ENCODE measurements at places on chromosomes 16 and 17. TPM values are rescaled to one million over a fixed set of nuclear protein-coding genes. Genes with fewer than 3 reads are reported as not detected.

LITAFD gene
- not detected for total RNA-seq

NFATC3 gene
- total RNA-seq: 14.5 TPM

CACNG3 gene
- not detected for total RNA-seq

KPNA2 gene
- 288 TPM for total RNA-seq

CCDC144A gene
- 0.17 TPM for total RNA-seq

PPM1E gene
- total RNA-seq: not detected

VASN gene
- total RNA-seq: 13.6 TPM

PROCA1 gene
- total RNA-seq: 2.6 TPM

ACSM2B gene
- not detected for total RNA-seq

DYNLRB2 gene
- total RNA-seq: 1.8 TPM

PAGR1 gene
- total RNA-seq: 76.7 TPM

RRAD gene
- 1.2 TPM for total RNA-seq

DNA sequence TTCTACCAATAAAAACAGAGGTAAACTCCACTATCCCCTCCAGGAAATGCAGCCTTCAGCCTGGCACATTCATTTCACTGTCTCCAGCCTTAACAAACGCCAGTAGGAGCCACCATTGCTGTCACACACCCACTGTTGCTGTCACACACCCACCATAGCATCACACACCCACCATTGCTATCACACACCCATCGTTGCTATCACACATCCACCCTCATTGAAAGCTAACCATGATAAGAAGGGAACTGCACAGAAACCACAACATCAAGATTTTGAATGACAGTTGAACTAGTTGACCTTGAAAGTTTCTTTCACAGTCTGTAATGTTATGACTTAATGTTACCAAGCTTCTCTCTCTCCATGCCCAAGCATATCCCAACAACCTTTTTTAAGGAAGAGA is 38.1 kb downstream of the SHCBP1 start:
- H3K36me3 ChIP-seq: peaks cover 35% of the 10 kb centered on the region
- H3K4me3 ChIP-seq: no peak overlapping the region
- no peak for DNase-seq
- no peaks in the 10 kb centered on the region for H3K27me3 ChIP-seq
- no peak overlapping the region for H3K27ac ChIP-seq

DNA sequence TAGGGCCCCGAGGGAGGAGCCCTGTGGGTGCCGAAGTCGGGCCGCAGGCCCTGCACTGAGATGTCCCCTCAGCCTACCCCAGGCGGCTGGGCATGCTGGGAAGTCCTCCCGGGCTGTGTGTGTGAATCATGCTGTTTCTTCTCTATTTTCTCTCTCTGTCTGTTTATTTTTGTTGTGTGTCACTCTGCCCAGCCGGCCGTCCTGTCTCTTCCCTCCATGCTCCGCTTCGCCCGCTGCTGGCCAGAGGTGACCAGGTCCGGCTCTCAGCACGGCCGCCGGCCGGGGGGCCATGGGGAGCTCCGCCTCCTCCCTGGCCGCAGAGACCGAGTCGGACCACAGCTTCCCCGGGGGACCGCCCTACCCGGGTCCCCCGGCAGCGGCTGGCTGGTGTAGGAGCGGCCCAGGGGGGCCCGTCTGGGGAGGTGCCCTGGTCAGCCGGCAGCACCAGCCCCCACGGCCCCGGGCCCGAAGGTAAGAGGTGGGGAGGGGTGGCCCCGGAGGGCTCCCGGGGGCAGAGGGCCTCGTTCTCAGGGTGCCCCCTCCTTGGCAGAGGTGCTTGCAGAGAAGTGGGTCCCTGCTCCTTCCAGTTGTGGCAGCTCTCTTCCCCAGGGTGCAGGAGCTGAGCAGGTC is 12.5 kb downstream of the CAPN15 start:
- no peak for DNase-seq
- no peaks in the 10 kb centered on the region for H3K36me3 ChIP-seq
- H3K27ac ChIP-seq: no peak overlapping the region
- H3K4me1 ChIP-seq: peaks cover 12% of the 10 kb centered on the region

GRCh38 chr17:30554839-30555751 is 77.9 kb downstream of the GOSR1 start:
- DNase-seq: peak; percentile 34
- H3K4me3 ChIP-seq: no peak overlapping the region
- H3K27ac ChIP-seq: no peak overlapping the region
- H3K4me1 ChIP-seq: peaks cover 10% of the 10 kb centered on the region
- H3K36me3 ChIP-seq: no peaks in the 10 kb centered on the region

GRCh38 chr17:9636501-9636900 is 8.8 kb upstream of the USP43 start:
- no peaks in the 10 kb centered on the region for H3K4me1 ChIP-seq
- DNase-seq: no peak
- no peaks in the 10 kb centered on the region for H3K27me3 ChIP-seq
- H3K36me3 ChIP-seq: no peaks in the 10 kb centered on the region
- no peak overlapping the region for H3K4me3 ChIP-seq

GRCh38 chr16:75550211-75550662 is 5.8 kb downstream of the TMEM231 start:
- no peak overlapping the region for H3K4me3 ChIP-seq
- no peaks in the 10 kb centered on the region for H3K36me3 ChIP-seq
- no peaks in the 10 kb centered on the region for H3K27me3 ChIP-seq
- peak; percentile 33 for DNase-seq
- H3K27ac ChIP-seq: no peak overlapping the region

GRCh38 chr16:9077091-9077809 is 14.2 kb upstream of the HAPSTR1 start:
- H3K36me3 ChIP-seq: no peaks in the 10 kb centered on the region
- H3K4me3 ChIP-seq: no peak overlapping the region
- H3K4me1 ChIP-seq: peaks cover 31% of the 10 kb centered on the region
- peak; percentile 64 for DNase-seq

GRCh38 chr16:31488468-31489297 is 5.8 kb downstream of the SLC5A2 start:
- no peaks in the 10 kb centered on the region for H3K4me1 ChIP-seq
- peak overlapping the region; percentile 79 for H3K4me3 ChIP-seq
- H3K27me3 ChIP-seq: no peaks in the 10 kb centered on the region
- no peaks in the 10 kb centered on the region for H3K36me3 ChIP-seq

DNA sequence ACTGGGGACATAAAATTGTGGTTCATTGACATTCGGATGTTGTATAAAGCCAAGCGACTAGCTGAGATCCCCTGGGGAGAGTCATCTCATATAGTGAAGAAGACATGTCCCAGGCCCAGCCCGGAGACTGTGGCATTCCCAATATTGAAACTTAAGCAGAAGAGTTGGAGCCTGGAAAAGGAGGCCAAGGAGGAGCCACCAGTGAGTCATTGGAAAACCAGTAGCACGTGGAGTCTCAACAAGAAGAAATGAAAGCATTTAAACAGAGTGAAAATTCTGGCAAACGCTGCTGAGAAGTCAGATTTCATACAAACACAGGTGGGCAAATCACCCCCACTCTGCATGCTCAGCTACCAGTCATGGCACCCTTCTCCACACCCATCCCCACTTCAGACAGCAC is 9.4 kb upstream of the ELAC2 start:
- H3K4me3 ChIP-seq: no peak overlapping the region
- H3K36me3 ChIP-seq: no peaks in the 10 kb centered on the region

- H3K27ac ChIP-seq: no peak overlapping the region
- no peak for DNase-seq
- H3K27me3 ChIP-seq: peaks cover 2% of the 10 kb centered on the region
- no peaks in the 10 kb centered on the region for H3K4me1 ChIP-seq
- H3K4me3 ChIP-seq: no peak overlapping the region
- H3K36me3 ChIP-seq: no peaks in the 10 kb centered on the region
Measured at GRCh38 chr16:66459878-66460277, 32.8 kb downstream of the BEAN1 start.

DNA sequence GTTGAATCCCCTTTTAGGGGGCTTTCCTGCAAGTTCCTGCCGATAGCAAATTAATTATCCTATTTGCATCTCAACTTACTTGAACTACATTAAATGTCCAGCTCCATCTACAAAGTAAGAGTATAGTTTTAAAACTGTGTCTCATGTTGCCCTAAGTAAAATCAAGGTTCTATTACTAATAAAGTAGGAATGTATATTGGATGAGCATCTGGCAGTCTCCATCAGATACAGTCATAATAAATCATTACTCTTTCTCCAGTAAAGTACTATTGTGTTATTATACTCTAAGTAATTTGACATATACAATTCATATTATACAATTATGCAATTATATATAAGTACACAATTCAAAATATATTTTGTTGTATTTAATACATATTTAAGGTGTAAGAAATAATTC is 249.3 kb downstream of the CEP112 start:
- H3K4me3 ChIP-seq: no peak overlapping the region
- DNase-seq: peak; percentile 66

- peaks cover 6% of the 10 kb centered on the region for H3K36me3 ChIP-seq
- no peaks in the 10 kb centered on the region for H3K4me1 ChIP-seq
- H3K4me3 ChIP-seq: peak overlapping the region; percentile 57
- peaks cover 60% of the 10 kb centered on the region for H3K27me3 ChIP-seq
- H3K27ac ChIP-seq: no peak overlapping the region
Measured at GRCh38 chr17:74199306-74200092, 4.0 kb upstream of the RPL38 start.

- no peaks in the 10 kb centered on the region for H3K27me3 ChIP-seq
- no peaks in the 10 kb centered on the region for H3K36me3 ChIP-seq
Measured at GRCh38 chr16:56684926-56685590, 2.8 kb downstream of the MT1X start.

- H3K36me3 ChIP-seq: no peaks in the 10 kb centered on the region
- no peak overlapping the region for H3K4me3 ChIP-seq
- no peak for DNase-seq
- no peaks in the 10 kb centered on the region for H3K4me1 ChIP-seq
- H3K27ac ChIP-seq: no peak overlapping the region
- H3K27me3 ChIP-seq: no peaks in the 10 kb centered on the region
Measured at GRCh38 chr16:66097751-66098150, 268.7 kb upstream of the CDH5 start.

DNA sequence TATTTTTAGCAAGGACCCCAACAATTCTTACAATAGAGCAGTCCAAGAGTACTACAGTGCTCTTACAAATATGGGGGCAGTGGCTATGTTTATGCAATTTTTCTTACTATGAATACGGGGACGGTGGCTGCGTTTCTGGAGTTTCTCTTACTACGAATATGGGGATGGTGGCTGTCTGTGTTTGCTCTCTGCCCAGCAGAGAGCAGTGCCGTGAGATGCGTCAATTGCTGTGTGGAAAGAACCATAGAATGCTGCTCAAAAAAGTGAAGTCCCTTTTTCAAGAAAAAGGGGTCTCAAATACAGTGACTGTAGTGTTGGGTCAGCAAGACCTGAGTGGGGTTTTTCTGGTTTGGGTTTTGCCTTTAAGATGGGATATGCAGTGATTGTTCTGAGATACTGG is 53.9 kb downstream of the KNOP1 start:
- no peak overlapping the region for H3K4me3 ChIP-seq
- no peak overlapping the region for H3K27ac ChIP-seq
- no peaks in the 10 kb centered on the region for H3K27me3 ChIP-seq
- no peak for DNase-seq

- peaks cover 15% of the 10 kb centered on the region for H3K27me3 ChIP-seq
- DNase-seq: no peak
- H3K27ac ChIP-seq: no peak overlapping the region
Measured at GRCh38 chr16:20040011-20040410, 33.7 kb downstream of the GPR139 start.

DNA sequence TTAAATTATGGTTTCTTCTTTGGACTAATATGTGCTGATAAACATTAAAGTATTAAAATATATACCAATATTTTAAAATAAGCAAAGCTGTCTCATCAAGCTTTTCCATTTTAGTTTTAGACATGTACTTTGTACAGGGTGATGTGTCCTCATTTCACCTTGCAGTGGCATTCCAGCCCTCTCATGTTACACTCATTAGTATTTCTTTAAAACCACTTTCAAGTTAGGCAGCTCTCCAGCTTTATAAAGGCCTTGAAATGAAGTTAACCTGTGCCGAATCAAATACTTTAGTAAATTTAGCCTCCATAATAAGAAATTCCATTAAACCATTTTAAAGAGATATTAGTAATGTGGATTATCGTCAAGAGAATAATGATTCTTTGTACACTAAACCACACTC is 107.6 kb upstream of the HLF start:
- H3K4me1 ChIP-seq: peaks cover 42% of the 10 kb centered on the region
- H3K27me3 ChIP-seq: no peaks in the 10 kb centered on the region
- H3K36me3 ChIP-seq: no peaks in the 10 kb centered on the region
- H3K27ac ChIP-seq: peak overlapping the region; percentile 66
- H3K4me3 ChIP-seq: no peak overlapping the region
- DNase-seq: peak; percentile 34

- no peak overlapping the region for H3K4me3 ChIP-seq
- H3K36me3 ChIP-seq: no peaks in the 10 kb centered on the region
- no peaks in the 10 kb centered on the region for H3K27me3 ChIP-seq
Measured at GRCh38 chr17:67801626-67802175, 23.6 kb upstream of the BPTF start.

- DNase-seq: no peak
- H3K27me3 ChIP-seq: no peaks in the 10 kb centered on the region
- H3K36me3 ChIP-seq: peaks cover 35% of the 10 kb centered on the region
- H3K27ac ChIP-seq: no peak overlapping the region
Measured at GRCh38 chr17:80292521-80292971, 31.9 kb downstream of the RNF213 start.

DNA sequence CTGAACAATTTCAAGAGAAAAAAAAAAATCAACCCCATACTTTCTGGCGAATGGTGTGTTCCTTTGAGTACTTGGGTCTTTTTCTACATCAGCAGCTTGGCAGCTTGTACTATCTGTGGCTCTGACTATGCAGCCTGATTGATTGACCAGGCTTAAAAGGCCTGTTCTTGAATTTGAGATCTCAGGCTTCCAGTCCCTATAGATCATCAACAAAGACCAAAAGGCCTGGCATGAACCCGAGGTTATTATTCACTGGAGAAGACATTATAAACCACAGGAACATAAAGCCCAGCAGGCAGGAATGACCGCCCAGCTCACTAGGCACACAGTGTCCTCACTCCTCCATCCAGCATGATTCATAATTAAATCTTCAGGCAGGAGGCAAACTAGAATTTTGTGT is 32.1 kb upstream of the CDH3 start:
- no peak overlapping the region for H3K27ac ChIP-seq
- no peaks in the 10 kb centered on the region for H3K36me3 ChIP-seq
- no peaks in the 10 kb centered on the region for H3K4me1 ChIP-seq
- DNase-seq: no peak

DNA sequence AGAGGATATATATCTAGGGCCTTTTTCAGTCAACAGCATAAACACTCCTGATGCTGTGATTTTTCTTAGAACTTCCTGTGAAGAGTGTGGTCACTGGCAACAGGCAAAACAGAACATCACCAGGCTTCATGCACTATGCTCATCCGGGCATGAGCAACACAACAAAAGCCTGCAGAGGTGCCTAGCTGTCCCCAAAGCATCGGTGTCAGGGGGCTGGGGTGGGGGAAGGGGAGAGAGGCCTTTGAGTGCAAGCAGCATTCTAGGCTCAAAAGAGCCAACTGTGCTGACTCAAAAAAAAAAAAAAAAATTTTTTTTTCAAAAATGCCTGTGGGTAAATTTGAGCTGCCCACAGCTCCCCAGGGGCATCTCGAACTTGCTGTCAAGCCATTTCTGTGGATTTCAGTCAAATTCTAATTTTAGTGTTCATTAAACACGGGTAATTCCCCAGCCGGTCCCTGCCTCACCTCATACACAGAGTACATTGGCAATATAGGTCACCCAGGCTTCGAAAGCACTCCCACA is 194.6 kb upstream of the DYNLRB2 start:
- no peaks in the 10 kb centered on the region for H3K4me1 ChIP-seq
- H3K4me3 ChIP-seq: no peak overlapping the region
- no peak for DNase-seq

- H3K36me3 ChIP-seq: no peaks in the 10 kb centered on the region
- H3K4me3 ChIP-seq: no peak overlapping the region
- H3K27ac ChIP-seq: no peak overlapping the region
- no peaks in the 10 kb centered on the region for H3K27me3 ChIP-seq
Measured at GRCh38 chr17:78739331-78739931, 42.6 kb downstream of the CYTH1 start.

- DNase-seq: no peak
- H3K27ac ChIP-seq: no peak overlapping the region
- peaks cover 6% of the 10 kb centered on the region for H3K36me3 ChIP-seq
- no peaks in the 10 kb centered on the region for H3K27me3 ChIP-seq
Measured at GRCh38 chr17:77366558-77367245, 225.9 kb downstream of the SEC14L1 start.

All from PC-3 (cell line).